ENCODE measurements at places on chromosomes 11 and 22.

DNA sequence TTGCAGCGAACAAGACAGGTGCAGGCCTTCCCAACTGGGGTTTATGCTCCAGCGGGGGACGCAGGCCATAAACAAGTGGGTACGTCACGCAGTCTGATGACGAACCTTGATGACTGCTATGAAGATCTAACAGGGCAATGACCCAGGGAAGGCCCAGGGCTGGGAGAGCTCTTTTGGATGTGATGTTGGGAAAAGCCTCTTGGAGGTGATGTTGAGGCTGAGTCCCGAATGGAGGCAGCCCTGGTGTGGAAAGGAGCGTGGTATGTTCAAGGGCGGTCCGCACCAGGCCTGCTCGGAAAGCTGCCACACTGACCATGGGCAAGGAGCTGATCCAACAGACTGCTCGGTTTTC lies 5.8 kb downstream of the FADS2 start:
- no peak for DNase-seq

DNA sequence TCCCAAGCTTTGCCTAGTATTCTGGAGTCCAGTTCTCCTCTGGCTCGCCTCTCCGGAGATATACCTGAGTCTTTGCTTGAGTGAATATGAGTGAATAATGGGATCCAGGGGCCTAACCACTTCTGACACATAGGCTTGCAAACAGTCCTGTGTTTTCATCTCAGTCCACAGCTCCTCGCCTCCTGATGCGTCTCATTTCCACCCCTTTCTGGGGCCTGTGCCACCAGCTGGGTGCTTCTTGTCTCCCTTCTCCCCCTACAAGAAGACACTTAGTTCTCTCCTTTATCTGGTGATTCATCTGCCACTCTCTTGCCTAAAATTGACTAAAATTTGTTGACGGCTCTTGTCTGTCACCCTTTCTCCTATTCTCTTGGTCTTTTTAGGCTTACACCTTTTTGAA lies 44.6 kb downstream of the SFI1 start:
- no peak for DNase-seq

- no peak for DNase-seq
Measured at GRCh38 chr11:36458129-36458915, 51.8 kb downstream of the TRAF6 start.

DNA sequence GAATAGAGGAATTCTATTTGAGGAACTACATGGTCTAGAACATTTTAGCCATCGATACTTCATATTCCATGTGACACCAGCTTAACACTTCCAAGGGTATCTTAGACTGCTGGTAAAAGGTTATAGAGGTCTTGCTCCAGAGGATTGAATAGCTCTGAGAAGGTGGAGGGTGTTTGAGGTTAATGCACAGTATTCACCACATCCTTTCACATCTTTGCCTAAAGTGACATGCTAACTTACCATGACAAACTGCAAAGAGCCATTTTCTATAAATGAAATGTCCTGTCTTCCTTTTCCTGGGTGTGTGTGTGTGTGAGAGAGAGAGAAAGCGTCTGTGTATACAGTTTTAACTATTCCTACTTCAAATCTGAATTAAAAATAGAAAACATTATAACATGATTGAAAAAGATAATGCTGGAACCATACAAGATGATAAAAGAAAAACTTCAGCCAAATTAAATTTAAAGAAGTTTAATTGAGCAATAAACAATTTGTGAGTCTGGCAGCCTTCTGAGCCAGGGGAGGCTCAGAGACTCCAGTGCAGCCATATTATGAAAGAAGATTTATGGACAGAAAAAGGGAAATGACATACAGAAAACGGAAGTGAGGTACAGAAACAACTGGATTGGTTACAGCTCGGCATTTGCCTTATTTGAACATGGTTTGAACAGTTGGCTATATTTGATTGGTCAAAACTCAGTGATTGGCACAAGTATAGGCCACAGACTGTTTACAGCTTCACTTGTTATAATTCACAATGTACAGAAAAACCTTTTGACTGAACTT lies 320.9 kb upstream of the CCDC179 start:
- no peak for DNase-seq

DNA sequence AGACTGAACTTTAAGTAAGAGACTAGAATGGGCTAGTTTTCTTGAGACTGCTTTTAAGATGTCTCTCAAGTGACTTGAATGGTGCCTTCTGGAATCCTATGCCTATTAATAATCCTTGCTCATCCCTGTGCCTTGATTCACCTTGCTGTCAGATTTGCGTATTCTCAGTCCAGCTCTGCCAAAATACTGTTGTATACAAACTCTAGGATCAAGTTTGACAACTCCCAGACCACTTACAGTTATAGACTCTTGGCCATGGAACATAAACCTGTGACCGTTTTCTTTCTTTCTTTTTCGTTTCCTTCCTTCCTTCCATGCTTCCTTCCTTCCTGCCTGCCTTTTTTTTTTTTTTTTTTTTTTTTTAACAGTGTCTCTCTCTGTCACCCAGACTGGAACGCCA lies 2390.9 kb upstream of the RAG2 start:
- DNase-seq, result no peak

DNA sequence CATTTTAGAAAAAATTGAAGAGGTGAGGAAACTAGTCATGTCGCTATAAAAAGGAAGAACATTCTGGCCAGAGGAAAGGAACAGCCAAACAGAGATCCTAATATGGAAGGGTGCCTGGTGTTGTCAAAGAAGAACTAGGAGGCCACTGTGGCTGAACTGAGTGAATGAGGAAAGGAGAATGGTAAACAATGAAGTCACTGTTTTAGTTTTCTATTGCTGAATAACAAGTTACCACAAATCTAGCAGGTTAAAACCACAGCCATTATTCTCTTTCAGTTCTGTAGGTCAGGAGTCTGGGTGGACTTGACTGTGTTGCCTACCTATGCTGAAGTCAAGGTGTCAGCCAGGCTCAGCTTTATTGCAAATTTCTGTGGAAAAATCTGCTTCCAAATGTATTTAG lies 549.3 kb upstream of the CCDC90B start:
- no peak for DNase-seq

DNA sequence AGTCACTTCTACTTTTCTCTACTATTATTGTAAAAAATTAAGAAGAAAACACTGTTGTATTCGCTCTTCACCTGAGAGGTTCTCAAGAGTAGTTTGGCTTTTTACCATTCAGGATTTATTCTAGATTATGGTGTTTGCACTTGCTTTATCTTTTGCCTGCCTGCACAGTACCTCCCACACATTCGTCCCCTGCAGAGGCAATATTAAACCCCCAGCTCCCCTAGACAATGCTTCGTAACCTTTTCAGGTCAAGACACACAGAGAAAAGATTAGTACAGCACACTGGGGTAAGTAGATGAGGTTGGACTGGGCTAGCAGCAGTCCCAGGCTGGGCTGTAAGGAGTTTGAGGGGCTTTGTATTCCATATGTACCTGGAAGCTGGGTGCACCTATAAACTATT lies 62.4 kb downstream of the TNRC6B start:
- DNase-seq, result no peak

DNA sequence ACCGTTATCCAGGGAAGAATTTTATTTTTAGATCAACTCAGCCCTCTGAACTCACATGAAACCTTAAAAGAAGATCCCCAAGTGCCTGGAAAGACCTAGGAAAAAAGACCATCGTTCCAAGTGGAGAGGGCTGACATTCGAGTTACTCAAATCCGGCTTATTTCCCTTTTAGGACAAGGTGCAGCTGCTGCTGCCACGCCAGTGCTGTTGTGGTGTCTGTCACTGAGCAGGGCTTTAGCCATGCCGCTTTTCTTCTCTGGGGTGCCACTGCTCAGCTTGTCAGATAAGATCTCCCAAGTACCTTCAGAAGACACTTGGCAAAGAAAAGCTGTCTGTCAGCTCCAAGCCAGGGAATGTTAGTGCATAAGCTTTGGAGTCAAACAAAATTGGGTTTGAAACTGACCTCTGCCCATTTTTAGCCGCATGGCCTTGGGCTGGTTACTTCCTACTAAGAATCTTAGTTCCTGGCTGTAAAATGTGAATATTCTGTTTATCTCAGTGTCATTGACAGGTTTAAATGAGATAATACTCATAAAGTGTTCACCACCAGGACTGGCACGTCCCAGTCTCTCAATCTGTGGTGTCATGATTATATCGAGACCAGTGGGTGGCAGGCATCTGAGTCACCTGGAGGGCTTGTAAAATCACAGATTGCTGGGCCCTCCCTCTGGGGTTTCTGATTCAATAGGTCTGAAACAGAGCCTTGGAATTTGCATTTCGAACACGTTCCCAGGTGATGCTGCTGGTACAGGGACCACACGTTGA lies 117.5 kb downstream of the PKNOX2 start:
- DNase-seq, result no peak

DNA sequence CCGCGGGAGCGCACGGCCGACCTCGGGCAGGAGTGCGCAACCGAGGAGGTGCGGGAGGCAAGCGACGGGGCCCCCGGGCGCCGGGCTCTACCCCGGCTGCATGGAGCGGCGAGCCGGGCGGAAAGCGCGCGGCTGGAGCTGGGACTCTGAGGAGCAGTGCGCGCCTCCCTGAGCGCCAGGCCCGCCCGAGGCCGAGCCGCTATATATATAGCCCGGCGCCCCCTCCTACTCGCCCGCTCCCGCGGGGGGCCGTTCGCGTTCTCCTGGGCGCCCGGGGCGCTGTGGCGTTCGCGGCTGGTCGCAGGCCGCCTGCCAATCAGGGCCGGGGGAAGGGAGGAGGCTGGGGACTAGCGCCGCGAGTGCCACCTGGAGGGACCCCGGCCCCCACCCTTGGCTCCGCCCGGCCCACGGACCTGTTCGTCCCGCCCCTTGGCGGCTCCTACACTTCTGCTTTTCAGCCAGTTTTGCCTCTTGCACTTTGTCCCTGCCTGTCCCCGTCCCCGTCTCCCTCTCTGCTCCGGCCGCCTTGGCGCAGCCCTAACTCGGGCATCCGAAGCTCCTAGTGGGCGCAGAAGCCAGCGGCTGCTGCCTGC lies at the start of gene FGF4:
TSS of gene FGF4 (minus strand) at position 179 of the 593 bp plus-strand sequence. CDS start 257 bp downstream, outside the sequence.
- no peak for DNase-seq

- no peak for DNase-seq
Measured at GRCh38 chr11:2991452-2992233, 486 bp downstream of the NAP1L4 start.

GRCh38 chr11:33919645-33920044 lies 27.8 kb upstream of the LMO2 start:
- no peak for DNase-seq

DNA sequence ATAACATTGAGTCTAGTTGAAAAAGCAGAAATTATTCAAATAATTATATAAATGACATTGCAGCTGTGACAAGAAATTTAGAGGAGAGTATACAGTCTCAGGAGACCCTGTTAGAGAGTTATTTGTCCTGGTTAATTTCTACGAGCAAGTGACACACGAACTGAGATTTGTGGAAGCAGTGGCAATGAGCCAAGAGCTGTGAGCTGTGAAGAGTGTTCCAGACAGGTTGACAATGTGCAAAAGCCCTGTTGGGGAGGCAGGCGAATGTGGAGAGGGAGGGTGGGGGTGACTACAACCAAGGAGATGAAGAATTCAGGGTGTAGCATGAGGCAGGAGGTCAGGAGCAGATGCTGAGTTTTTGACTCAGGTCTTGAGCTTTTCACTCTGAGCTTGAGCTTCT lies 620.2 kb upstream of the TENM4 start:
- no peak for DNase-seq

DNA sequence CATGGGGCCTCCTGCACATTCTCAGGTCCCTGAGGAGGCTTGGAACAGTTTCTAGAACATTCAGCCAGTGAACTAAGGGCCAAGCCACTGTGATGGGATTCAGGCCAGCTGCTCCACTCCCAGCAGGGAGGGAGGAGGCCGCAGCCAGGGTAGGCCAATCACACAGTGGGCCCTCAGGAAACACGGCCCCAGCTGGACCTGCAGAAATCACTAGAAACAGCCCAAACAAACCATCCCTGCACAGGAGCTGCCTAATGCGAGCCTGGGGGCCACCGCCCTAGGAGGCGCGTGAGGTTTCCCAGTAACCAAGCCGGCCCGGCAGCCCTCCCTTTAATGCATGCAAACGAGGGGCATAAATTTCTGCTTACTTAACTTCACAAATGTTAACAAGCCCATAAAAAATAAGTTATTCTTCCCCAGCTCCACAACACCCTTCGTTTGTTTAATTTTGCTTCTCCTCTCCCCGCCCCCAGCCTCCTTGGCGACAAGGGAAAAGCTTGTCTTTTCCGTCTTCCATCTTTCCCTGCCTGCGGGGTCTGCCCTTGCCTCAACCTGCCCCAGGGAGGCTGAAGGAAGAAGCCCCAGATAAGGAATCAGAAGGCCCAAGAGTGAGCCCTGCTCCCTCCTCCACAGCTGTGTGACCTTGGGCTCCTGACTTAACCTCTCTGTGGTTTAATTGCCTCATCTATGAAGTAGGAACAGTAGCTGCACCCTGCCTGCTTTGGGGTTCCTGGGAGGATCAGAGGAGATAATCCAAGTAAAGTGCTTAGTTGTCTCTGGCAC lies 25.7 kb downstream of the ELFN2 start:
- peak; percentile 27 for DNase-seq

DNA sequence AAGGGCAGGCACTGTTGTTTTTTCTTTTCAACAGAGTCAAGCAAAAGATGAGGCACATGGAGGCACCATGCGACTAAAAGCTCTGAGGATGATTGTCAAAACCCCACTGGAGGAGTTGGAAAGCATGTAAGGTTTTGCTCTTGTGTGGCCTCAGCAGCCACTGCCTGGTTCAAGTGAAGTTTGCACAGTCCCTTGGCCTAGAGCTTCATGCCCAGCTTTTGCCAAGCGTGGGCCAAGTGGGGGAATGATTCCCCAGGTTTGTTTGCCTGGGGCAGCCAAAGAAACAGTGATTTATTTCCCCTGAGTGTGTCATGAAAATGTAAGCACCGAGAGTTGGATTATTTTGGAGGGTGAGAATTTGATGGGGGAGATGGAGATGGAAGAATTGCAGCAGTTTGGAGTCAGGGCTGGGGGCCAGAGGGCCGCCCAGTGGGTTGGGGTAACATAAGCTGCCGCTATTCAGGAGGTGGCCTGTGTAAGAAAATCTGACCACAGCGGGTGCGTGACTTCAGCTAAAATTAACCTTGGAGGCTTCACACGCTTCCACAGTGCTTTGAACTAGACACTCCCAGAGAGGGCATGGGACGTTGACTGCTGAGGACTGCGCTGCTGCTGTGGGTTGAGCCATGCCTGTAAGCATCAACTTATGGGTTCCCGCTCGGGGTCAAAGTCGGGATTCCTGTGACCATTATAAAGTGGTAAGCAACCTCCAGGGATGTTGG lies 100.7 kb downstream of the NAV2 start:
- DNase-seq, result no peak

DNA sequence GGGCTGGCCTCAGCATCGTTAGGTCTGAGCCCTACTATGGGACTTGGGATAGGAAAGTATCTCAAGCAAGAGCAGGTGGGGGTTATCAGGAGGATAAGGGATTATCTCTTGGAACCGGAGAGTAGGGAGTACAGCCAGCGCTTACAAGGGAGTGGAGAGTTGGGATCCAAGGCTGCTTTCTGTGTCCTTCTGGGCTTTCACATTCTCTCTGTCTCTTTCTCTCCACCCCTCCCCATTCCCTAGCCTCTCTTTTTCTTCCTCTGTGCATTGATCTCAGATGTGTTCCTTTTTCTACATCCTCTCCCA lies 170.2 kb downstream of the BUD13 start:
- no peak for DNase-seq
